ENCODE measurements at places on chromosomes 12 and 14. TPM values are rescaled to one million over a fixed set of nuclear protein-coding genes. Genes with fewer than 3 reads are reported as not detected.

STRAP gene
- 65.4 TPM for total RNA-seq

ACOT4 gene
- total RNA-seq = 5.0 TPM

PLEK2 gene
- 2.3 TPM for total RNA-seq

PRMT5 gene
- 37.3 TPM for total RNA-seq

PAX9 gene
- total RNA-seq = 1.0 TPM

SIX1 gene
- total RNA-seq = 2.3 TPM

ITPK1 gene
- total RNA-seq = 129 TPM

FGF23 gene
- not detected for total RNA-seq

VASH1 gene
- total RNA-seq = 51.7 TPM

CNTN1 gene
- 12.3 TPM for total RNA-seq

GALNT16 gene
- total RNA-seq = 3.5 TPM

TAS2R30 gene
- 3.9 TPM for total RNA-seq

SALL2 gene
- total RNA-seq = 7.1 TPM

KLRK1 gene
- total RNA-seq = 7.5 TPM

KLRC3 gene
- not detected for total RNA-seq

RHEBL1 gene
- total RNA-seq = 1.5 TPM

NUAK1 gene
- 17.5 TPM for total RNA-seq

GPR84 gene
- 0.65 TPM for total RNA-seq

TSPAN31 gene
- total RNA-seq = 41.1 TPM

IQSEC3 gene
- total RNA-seq = 10.7 TPM

LRRC10 gene
- not detected for total RNA-seq

LRP1-AS gene
- not detected for total RNA-seq

RNASE4 gene
- total RNA-seq = 41.0 TPM

ALDH1L2 gene
- total RNA-seq = 9.7 TPM

MFAP5 gene
- 50.2 TPM for total RNA-seq

SLCO1B3 gene
- not detected for total RNA-seq

NTS gene
- total RNA-seq = 2.3 TPM

TCTN2 gene
- total RNA-seq = 14.5 TPM

RASSF9 gene
- 11.0 TPM for total RNA-seq

MIP gene
- not detected for total RNA-seq

PTHLH gene
- total RNA-seq = 0.21 TPM

TSPAN11 gene
- total RNA-seq = 9.1 TPM

KRT81 gene
- not detected for total RNA-seq

TMEM229B gene
- total RNA-seq = 6.4 TPM

SLC8A3 gene
- 1.9 TPM for total RNA-seq

CRACR2A gene
- total RNA-seq = 7.9 TPM

DEGS2 gene
- total RNA-seq = 5.8 TPM

AQP2 gene
- total RNA-seq = not detected

KRT2 gene
- total RNA-seq = not detected

LIN7A gene
- total RNA-seq = 14.6 TPM

GPD1 gene
- total RNA-seq = 67.0 TPM

OTUB2 gene
- 1.9 TPM for total RNA-seq

OTOGL gene
- total RNA-seq = 0.32 TPM

EML5 gene
- 2.4 TPM for total RNA-seq

KRT6C gene
- total RNA-seq = not detected

PRICKLE1 gene
- 18.8 TPM for total RNA-seq

CDK4 gene
- 68.4 TPM for total RNA-seq

NKX2-1 gene
- 180 TPM for total RNA-seq

AVPR1A gene
- total RNA-seq = 2.2 TPM

EML1 gene
- 34.5 TPM for total RNA-seq

C14orf180 gene
- total RNA-seq = 0.18 TPM

RAD51AP1 gene
- total RNA-seq = 3.7 TPM

FAM186B gene
- 0.65 TPM for total RNA-seq

Measured in lower lobe of right lung (tissue), 2 donors.